ENCODE measurements at places on chromosomes 3 and 15.

DNA sequence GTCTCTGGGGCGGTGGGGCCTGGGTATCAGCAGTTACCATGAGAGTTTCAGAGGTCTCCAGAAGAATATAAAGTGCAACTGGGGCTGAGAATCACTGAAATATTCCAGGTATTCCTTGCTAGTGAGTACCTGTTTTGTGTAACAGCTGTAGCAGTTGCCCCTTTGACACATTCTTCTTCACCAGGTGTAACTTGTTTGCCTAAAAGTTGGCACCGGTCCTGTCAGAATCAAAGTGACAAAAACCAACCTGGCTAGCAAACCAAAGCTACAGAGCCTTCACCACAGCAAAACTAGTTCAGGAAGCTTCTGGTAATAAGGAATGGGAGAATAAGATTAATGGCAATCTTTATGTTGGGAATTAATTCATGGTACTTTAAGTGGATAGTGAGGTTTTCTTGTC, 296.0 kb downstream of the NAALADL2 start:
- DNase-seq = no peak

GRCh38 chr3:31004025-31004678, 109.7 kb upstream of the GADL1 start:
- DNase-seq = no peak

- DNase-seq = no peak
Observed at GRCh38 chr3:170636400-170636973, 50.6 kb upstream of the SLC7A14 start.

- no peak for DNase-seq
Observed at GRCh38 chr3:72255191-72255590, 470.2 kb upstream of the PROK2 start.

DNA sequence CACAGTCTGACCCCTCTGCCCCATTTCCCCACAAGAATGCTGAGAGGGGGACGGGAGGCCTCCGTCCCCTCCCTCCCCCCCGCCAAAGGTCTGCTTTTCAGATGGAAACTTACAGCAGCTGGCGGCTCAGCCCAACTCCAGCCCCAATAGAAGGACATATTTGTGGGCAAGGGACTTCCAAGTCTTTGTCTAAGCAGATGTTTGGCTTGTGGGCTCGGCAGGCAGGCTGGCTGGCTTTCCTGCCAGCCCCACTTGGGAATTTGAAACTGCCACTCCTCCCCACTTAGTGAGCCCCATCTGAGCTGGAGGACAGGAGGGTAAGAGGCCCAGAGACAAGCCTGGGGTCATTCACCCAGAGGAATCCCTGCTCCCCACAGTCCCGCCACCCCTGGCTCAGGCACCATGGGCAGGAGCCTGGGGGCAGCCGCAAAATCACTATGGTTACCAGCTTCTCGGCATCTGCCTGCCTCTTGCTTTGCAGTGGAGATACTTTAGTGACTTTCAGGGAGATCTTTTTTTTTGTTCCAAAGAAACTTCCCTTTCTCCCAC, 53.6 kb downstream of the LMCD1 start:
- peak; percentile 45 for DNase-seq

DNA sequence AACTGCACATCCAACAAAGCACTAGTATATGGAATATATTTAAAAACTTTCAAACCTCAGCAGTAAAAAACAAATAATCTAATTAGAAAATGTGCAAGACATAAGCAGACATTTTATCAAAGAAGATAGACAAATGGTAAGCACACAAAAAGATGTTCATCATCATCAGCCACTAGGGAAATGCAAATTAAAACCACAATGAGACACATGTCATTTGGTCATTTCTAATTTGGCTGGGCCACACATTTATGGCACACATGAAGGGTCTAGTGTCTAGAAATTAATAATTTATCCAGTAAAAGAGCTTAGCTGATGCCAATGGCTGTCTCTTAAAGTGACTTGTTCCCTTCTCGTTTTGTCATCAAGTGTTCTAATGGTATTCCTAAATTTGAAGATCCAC, 45.8 kb downstream of the ARHGAP31 start:
- DNase-seq = no peak

- DNase-seq = no peak
Observed at GRCh38 chr3:53768478-53769459, 77.5 kb downstream of the CHDH start.

- no peak for DNase-seq
Observed at GRCh38 chr3:47601281-47601680, 22.6 kb upstream of the CSPG5 start.

GRCh38 chr3:72515941-72516340, 332.3 kb downstream of the SHQ1 start:
- no peak for DNase-seq

- no peak for DNase-seq
Observed at GRCh38 chr15:63061975-63062374, 19.4 kb downstream of the TPM1 start.

DNA sequence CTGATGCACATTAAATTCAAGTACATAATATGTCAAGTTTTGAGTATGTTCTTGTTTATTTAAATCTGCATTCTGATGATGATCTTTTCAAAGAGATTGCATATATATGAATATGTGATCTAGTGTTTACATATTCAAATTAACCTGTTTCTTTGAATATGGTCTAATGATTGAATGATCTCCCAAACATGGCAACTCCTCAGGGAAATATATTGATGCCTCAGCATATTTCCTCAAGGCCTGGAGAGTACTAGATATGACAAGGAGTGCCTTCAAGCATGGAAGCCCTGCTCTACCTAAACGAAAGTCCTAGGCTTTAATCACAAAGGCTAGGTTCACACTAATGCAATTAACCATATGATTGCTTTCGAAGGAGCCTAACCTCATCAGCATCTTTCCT, 532.8 kb downstream of the ZIC1 start:
- no peak for DNase-seq

DNA sequence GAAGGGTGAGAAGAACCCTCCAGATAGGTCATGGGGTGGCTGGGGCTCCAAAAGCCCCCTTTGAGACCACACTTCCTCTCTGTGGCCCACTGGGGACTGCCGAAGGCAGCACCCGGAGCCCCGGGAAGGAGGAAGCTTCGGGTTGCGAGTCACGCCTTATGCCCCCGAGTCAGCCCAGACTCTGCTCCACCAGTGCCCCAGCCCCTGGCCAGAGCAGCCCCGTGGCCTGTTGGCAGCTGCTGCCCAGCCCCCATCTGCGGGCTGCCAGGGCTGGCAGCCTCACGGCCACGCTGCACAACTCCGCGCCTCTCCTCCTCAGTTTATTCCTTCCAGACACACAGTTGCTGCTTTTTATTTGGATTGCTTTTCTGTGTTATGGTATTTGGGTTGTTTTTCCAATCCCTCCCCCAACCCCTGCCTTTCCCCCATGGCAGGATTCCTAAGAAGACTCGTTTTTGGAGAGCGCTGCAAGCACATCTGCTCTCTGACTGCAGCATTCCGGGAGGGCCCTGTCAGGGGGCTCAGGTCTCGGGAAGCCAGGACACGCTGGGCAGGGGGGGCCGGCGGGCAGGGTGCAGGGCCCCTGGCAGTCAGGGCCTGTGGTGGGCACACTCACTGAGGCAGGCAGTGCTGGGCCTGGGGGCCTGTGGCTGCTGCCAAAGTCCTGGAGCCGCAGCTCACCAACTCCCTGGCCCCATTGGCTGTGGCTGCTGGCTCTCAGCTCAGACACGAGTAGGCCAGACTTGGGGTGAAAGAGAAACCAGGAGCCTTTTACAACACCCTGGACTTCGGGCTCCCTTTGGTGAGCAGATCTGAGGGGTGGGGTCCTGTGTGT, 20.2 kb downstream of the MAGEF1 start:
- no peak for DNase-seq

- no peak for DNase-seq
Observed at GRCh38 chr15:68900027-68900426, 30.3 kb upstream of the SPESP1 start.

DNA sequence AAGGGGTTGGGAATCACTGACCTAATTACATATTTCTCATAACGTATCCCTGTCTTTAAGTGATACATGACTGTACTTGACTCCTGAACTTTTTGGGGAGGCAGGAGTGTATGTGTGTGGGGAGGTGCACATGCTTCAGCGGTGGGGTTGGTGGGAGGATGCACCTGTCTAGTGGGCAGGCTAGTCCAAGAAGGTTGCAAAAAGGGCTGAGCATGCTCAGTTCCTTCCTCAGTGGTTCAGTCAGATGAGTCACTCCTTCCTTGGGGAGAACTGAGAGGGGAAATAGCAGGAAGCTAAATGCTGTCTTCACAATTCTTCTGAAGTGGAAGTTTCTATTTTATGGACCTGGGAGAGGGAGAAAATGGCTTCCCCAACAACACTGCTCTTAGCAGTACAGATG, 24.6 kb upstream of the AP4E1 start:
- no peak for DNase-seq

DNA sequence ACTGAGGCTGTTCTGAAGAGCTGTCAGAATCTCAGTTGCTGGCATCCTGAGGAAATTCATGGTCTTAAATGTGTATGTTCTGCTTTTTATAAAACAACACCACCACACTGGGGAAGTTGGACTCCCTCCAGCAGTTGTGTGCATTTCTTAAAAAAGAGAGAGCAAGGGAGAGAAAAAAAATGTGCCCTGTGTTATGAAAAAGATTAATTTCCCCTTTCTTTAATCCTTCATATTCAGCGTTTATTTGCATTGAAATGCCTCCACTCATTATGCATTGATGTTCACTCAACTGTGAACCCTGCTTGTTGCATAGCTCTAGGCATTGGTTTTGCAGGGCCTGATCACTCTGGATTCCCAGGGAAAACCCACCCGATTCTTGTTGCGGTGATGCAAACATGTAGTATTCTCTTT, 4.4 kb upstream of the ZNF609 start:
- no peak for DNase-seq

GRCh38 chr3:122557356-122557755, 6.7 kb downstream of the PARP9 start:
- DNase-seq = no peak

- no peak for DNase-seq
Observed at GRCh38 chr3:99620976-99621375, 17.4 kb upstream of the COL8A1 start.

- DNase-seq = no peak
Observed at GRCh38 chr15:59886441-59886840, 117.7 kb upstream of the FOXB1 start.

GRCh38 chr3:153356908-153357307, 194.9 kb downstream of the RAP2B start:
- DNase-seq = no peak

GRCh38 chr3:73894474-73895213, 269.9 kb upstream of the PDZRN3 start:
- no peak for DNase-seq

DNA sequence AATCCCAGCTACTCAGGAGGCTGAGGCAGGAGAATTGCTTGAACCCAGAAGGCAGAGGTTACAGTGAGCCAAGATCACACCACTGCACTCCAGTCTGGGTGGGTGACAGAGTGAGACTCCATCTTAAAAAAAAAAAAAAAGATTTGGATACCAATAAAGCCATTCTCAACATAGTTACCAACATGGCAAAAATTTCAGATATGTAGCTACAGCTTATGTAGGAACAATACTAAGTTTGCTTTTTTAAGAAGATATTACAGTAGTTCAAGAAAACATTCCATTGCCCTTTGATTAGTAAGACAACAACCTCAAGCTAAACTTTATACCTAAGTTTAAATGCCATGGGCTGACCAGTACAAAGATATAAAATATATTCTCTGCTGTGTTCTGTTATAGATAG, 34.4 kb downstream of the ZNF106 start:
- no peak for DNase-seq

DNA sequence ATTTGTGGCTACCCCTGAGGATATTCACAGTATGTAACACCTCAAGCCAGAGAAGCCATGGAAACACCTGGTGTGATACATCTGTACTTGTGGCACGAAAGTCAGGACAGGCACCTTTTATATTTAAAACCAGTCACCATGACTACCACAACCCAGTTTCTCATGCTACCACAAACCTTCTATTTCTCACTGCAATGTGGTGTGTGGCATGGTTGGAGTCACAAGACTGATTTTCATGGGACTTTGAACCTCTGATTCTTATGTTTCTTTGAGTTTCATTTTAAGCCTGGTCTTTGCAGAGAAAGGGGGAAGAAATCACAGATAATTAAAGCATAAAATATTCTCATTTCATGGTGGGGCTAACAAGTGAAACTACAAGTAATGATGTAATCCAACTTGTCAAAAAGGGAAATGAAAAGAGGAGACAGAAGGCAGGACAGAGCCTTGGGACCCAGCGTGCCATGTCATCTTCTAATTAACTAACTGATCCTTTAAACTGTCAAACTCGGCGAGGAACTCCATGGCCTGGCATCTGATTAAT, 175.9 kb downstream of the PDZRN3 start:
- no peak for DNase-seq

GRCh38 chr15:72474466-72474911, 359 bp downstream of the ARIH1 start:
- DNase-seq = no peak

DNA sequence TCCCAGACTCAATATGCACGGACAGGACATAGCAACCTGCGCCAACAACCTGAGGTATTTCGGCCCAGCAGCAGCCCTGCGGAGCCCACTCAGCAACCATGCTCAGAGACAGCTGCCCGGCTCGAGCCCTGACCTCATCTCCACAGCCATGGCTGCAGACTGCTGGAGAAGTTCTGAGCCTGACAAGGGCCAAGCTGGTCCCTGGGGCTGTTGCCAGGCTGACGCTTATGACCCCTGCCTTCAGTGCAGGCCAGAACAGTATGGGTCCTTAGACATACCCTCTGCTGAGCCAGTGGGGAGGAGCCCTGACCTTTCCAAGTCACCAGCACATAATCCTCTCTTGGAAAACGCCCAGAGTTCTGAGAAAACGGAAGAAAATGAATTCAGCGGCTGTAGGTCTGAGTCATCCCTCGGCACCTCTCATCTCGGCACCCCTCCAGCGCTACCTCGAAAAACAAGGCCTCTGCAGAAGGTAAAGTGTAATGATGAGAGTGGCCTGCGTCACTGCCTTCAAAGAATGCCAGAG, 25.5 kb downstream of the TMEM41A start:
- DNase-seq = no peak

DNA sequence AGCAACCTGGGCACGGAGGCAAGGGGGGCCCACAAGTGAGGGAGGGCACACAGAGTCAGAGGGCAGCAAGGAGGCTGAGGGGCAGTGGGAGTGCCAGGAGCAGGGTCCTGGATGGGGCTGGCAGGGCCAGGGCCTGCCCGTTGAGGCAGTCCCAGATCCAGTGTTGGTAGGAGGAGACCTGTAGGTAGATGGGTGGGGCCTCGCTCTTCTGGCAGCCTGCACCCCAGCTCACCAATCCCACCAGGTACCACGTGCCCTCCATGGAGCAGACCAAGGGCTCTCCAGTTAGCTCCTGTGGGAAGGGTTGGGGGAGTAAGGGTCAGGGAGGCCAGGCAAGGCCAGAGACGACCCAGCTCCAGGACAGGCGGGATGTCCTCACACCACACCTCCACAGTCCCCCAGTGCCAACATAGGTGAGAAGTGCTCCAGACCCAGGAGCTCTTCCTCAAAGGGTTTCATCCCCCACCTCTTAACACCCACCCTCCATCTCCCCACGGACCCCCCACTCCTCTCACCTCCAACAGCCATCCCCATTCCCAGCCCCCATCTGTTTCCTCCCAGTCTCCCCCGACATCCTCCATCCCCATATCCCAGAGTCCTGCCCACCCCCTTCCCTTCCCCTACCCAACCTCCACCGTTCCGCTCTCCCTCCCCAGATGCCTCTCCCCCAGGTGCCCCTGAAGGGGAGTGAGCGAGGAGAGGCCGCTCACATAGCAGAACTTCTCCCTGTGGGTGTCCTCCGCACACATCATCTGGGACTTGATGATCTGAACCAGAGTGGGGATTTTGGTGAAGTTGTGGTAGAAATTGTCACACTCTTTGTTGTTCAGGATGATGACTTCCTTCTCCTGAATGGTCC, 5.2 kb downstream of the PRSS50 start:
- DNase-seq = no peak

- no peak for DNase-seq
Observed at GRCh38 chr3:44825264-44825925, 36.3 kb upstream of the TMEM42 start.

- no peak for DNase-seq
Observed at GRCh38 chr15:77393471-77393840, 26.4 kb downstream of the PEAK1 start.
